ENCODE measurements at places on chromosomes 6 and 20.

DNA sequence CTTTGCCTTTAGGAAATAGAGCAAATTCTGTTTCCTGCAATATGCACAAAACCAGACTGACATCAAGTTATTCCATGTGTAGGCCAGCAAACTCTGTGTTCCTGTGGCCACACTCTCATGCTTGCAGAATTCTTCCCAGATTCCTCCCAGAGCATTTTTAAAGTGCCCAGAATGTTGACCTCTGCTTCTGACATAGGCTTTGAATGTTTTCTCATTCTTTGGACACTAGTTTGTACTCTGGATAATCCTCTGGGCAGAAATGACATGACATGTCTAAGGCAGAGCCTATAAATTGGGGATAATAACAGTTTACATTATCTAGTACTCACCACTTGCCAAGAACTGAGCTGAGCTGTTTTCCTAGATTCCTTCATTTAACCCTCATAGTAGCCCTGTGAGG is 9.2 kb upstream of the EFHC1 start:
- no peak for DNase-seq

- DNase-seq, result no peak
Measured at GRCh38 chr20:61746781-61747180, 318.9 kb downstream of the TAF4 start.

DNA sequence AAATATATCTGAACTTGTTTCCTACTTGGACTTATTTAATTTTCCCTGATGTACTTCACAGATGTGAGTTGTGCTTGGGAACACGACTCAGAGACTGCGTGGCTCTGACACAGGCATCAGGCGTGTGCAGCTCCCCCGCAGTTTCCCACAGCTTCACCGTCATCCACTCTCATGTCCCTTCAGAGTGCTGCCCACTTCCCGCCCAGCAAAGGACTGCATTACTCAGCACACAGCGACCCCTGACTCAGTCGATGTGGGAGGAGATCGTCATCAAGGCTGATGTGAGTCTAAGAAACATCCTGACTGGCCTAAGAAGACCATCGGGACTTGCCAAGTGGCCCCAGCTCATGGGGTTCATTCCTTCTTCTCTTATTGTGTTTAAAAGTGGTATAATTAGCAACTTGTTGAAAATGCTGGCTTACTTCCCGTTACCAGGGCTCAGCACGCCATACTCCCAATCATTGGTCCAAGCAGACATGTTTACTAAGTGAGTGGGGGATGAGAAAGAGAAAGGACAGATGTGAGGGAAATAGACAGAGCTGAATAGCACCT is 539.4 kb upstream of the JARID2 start:
- DNase-seq, result peak; percentile 85

- DNase-seq, result no peak
Measured at GRCh38 chr6:8322659-8323058, 112.7 kb downstream of the SLC35B3 start.
